ENCODE measurements at places on chromosomes 2 and 18. TPM values are rescaled to one million over a fixed set of nuclear protein-coding genes. Genes with fewer than 3 reads are reported as not detected.

The FHOD3 gene
- total RNA-seq: 50.5 TPM

The HOXD13 gene
- not detected for total RNA-seq

The RAB31 gene
- total RNA-seq: 51.2 TPM

The INHA gene
- 0.69 TPM for total RNA-seq

Data from diencephalon (tissue), 1 donor.